Fibroblast of lung (primary cell): ENCODE measurements at places on chromosomes 12 and 14. TPM values are rescaled to one million over a fixed set of nuclear protein-coding genes. Genes with fewer than 3 reads are reported as not detected.

DNA sequence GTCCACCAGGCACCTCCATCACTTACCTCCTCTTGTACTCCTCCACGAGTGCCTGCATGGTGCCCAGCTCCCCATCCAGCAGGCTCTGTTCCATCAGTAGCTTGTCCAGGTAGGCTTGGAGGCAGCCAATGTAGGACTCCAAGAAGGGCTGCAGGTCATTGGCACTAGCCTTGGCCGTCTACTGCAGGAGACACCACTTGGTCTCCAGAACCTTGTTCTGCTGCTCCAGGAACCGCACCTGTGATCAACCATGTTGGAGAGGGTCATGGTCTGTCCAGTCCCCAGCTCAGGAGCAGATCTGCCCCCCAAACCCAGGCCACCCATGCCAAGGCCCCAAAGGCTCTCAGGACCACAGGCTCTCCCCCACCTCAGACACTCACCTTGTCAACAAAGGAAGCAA lies 23.9 kb downstream of the KRT76 start:
- no peak for DNase-seq
- H3K36me3 ChIP-seq: no peaks in the 10 kb centered on the region
- no peaks in the 10 kb centered on the region for H3K27me3 ChIP-seq
- H3K27ac ChIP-seq: no peak overlapping the region

DNA sequence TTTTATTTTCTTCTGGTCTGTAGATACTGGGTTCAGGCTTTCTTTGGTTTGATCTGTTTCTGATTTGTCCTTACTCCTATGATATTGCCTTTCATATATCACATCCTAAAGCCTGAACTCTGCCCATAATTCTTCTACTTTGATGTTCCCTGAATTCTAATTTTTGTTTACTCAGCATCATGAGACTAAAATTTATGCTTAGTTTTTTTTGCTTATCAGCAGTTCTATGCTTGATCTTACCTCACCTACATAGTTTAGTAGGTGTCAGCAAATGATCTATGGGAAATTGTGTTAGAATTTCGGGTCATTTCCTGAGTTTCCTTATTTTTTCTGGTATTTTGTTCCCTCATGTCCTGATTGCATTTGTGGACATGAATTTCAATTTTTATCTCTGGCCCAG lies 94.2 kb downstream of the TMEM117 start:
- H3K36me3 ChIP-seq: no peaks in the 10 kb centered on the region
- no peak overlapping the region for H3K27ac ChIP-seq
- no peak overlapping the region for H3K4me3 ChIP-seq
- H3K27me3 ChIP-seq: no peaks in the 10 kb centered on the region
- no peak for DNase-seq

DNA sequence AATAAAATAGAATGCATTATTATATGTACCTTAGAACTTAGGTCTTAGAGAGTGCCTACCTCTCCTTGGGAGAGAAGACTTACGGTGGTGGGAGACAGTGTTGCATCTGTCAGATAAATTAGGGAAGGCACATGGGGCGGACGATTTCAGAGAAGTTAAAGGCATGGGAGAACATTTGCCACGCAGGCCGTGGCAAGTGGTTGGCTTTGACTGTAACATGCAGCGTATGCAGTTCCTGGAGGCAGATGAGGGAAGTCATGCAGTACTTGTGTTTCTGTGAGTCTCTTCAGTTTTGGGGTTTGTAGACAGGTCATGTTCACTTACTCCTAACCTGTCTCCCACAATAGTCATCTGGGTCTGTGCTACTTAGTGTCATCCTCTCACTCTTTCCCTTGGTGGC lies 43.6 kb downstream of the ETV6 start:
- no peaks in the 10 kb centered on the region for H3K4me1 ChIP-seq
- H3K27me3 ChIP-seq: no peaks in the 10 kb centered on the region
- H3K36me3 ChIP-seq: no peaks in the 10 kb centered on the region
- H3K27ac ChIP-seq: no peak overlapping the region

GRCh38 chr14:81235096-81235495 lies 14.3 kb upstream of the GTF2A1 start:
- no peaks in the 10 kb centered on the region for H3K27me3 ChIP-seq
- no peaks in the 10 kb centered on the region for H3K36me3 ChIP-seq
- H3K27ac ChIP-seq: no peak overlapping the region

GRCh38 chr12:6540181-6540877 lies 6.0 kb downstream of the GAPDH start:
- H3K27ac ChIP-seq: peak overlapping the region; percentile 81
- peak; percentile 95 for DNase-seq
- no peaks in the 10 kb centered on the region for H3K27me3 ChIP-seq
- peaks cover 19% of the 10 kb centered on the region for H3K4me1 ChIP-seq

- H3K27ac ChIP-seq: no peak overlapping the region
- H3K36me3 ChIP-seq: no peaks in the 10 kb centered on the region
- no peak for DNase-seq
- H3K4me1 ChIP-seq: no peaks in the 10 kb centered on the region
- H3K27me3 ChIP-seq: no peaks in the 10 kb centered on the region
These were observed 269.4 kb upstream of the CCDC196 start for GRCh38 chr14:66216763-66217162.

GRCh38 chr12:13584541-13584940 lies 388.0 kb downstream of the EMP1 start:
- H3K4me3 ChIP-seq: no peak overlapping the region
- DNase-seq: no peak
- H3K27ac ChIP-seq: no peak overlapping the region
- H3K36me3 ChIP-seq: no peaks in the 10 kb centered on the region
- no peaks in the 10 kb centered on the region for H3K27me3 ChIP-seq
- no peaks in the 10 kb centered on the region for H3K4me1 ChIP-seq

GRCh38 chr12:6374028-6374785 lies 1.2 kb downstream of the SCNN1A start:
- H3K4me3 ChIP-seq: no peak overlapping the region
- H3K4me1 ChIP-seq: peaks cover 20% of the 10 kb centered on the region
- H3K27ac ChIP-seq: no peak overlapping the region
- H3K27me3 ChIP-seq: no peaks in the 10 kb centered on the region

GRCh38 chr14:96565811-96566210 lies 63.6 kb downstream of the PAPOLA start:
- no peak overlapping the region for H3K4me3 ChIP-seq
- no peaks in the 10 kb centered on the region for H3K4me1 ChIP-seq
- no peak for DNase-seq
- peaks cover 3% of the 10 kb centered on the region for H3K36me3 ChIP-seq
- H3K27me3 ChIP-seq: no peaks in the 10 kb centered on the region
- H3K27ac ChIP-seq: no peak overlapping the region

DNA sequence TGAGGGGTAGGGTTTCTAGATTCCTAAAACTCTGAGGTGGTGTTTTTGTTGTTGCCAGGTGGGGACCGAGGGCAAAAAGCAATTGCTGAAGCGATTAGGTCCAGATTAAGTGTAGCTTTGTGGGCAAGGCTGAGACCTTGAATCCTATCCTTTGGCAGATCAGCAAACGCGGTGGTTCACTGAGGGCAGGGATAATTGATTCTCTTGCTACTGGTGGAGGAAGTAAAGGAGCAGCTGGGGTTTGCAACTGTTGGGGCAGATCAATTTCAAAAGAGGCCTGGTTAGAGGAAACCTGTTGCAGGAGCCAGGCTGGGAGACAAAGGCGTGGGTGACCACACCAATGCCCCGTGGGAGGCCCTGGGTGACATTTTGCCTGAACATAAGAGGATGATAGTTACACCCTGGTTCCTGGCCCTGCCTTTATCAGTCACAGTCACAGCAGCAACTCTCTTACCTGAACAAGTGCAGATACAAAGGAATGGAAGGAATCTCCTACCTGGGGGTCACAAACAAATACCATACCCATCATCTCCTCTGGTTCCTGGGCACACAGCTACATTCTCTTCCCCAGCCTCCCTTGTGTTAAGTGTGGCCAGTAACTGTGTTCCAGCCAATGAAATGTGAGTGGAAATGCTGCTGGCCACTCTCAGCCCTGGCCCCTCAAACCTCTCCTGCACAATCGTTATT lies 43.3 kb upstream of the RASSF3 start:
- H3K36me3 ChIP-seq: no peaks in the 10 kb centered on the region
- no peak overlapping the region for H3K4me3 ChIP-seq
- H3K27me3 ChIP-seq: no peaks in the 10 kb centered on the region
- H3K4me1 ChIP-seq: no peaks in the 10 kb centered on the region
- no peak overlapping the region for H3K27ac ChIP-seq

- no peaks in the 10 kb centered on the region for H3K36me3 ChIP-seq
- no peak overlapping the region for H3K27ac ChIP-seq
- no peaks in the 10 kb centered on the region for H3K27me3 ChIP-seq
These were observed 2.9 kb downstream of the IFNG start for GRCh38 chr12:68156636-68157035.

GRCh38 chr12:113052326-113052725 lies 4.2 kb upstream of the DTX1 start:
- peaks cover 9% of the 10 kb centered on the region for H3K27me3 ChIP-seq
- no peak overlapping the region for H3K27ac ChIP-seq
- H3K36me3 ChIP-seq: no peaks in the 10 kb centered on the region
- H3K4me1 ChIP-seq: no peaks in the 10 kb centered on the region
- H3K4me3 ChIP-seq: no peak overlapping the region
- no peak for DNase-seq

DNA sequence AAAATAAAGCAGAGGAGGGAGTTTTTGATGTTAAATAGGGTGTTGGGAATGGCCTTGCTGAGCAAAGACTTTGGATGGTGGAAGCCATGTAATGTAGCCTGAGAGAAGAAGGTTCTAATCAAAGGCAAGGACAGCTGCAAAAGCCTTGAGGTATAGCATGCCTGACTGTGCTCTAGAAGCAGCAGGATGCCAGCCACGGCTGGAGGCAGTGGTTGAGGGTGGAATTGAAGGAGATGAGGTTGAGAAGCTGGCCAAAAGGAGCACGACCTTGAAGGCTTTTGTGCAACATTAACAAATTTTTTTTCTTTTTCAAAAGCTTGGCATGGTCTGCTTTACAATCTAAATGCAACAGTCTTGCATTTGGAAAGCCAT lies 42.3 kb upstream of the CSRP2 start:
- no peaks in the 10 kb centered on the region for H3K27me3 ChIP-seq
- H3K36me3 ChIP-seq: no peaks in the 10 kb centered on the region
- H3K27ac ChIP-seq: no peak overlapping the region
- H3K4me1 ChIP-seq: peaks cover 3% of the 10 kb centered on the region

GRCh38 chr12:30691122-30691879 lies 4.4 kb downstream of the IPO8 start:
- H3K27me3 ChIP-seq: no peaks in the 10 kb centered on the region
- DNase-seq: peak; percentile 79
- H3K4me3 ChIP-seq: no peak overlapping the region
- no peaks in the 10 kb centered on the region for H3K36me3 ChIP-seq
- peaks cover 3% of the 10 kb centered on the region for H3K4me1 ChIP-seq

GRCh38 chr12:6363330-6364043 lies 11.9 kb downstream of the SCNN1A start:
- no peaks in the 10 kb centered on the region for H3K36me3 ChIP-seq
- H3K4me1 ChIP-seq: peaks cover 2% of the 10 kb centered on the region
- no peaks in the 10 kb centered on the region for H3K27me3 ChIP-seq
- no peak overlapping the region for H3K27ac ChIP-seq

GRCh38 chr14:26339381-26339780 lies 258.5 kb downstream of the NOVA1 start:
- no peak overlapping the region for H3K4me3 ChIP-seq
- H3K36me3 ChIP-seq: no peaks in the 10 kb centered on the region
- H3K27me3 ChIP-seq: no peaks in the 10 kb centered on the region
- no peak overlapping the region for H3K27ac ChIP-seq
- H3K4me1 ChIP-seq: no peaks in the 10 kb centered on the region

- H3K36me3 ChIP-seq: no peaks in the 10 kb centered on the region
- H3K27ac ChIP-seq: no peak overlapping the region
- no peak overlapping the region for H3K4me3 ChIP-seq
- no peaks in the 10 kb centered on the region for H3K4me1 ChIP-seq
- no peaks in the 10 kb centered on the region for H3K27me3 ChIP-seq
These were observed 137.0 kb downstream of the PTPN11 start for GRCh38 chr12:112555621-112556233.

- no peaks in the 10 kb centered on the region for H3K27me3 ChIP-seq
- H3K27ac ChIP-seq: no peak overlapping the region
- DNase-seq: no peak
- H3K36me3 ChIP-seq: no peaks in the 10 kb centered on the region
- no peaks in the 10 kb centered on the region for H3K4me1 ChIP-seq
These were observed 10.3 kb downstream of the GPR68 start for GRCh38 chr14:91233936-91234790.

- no peak for DNase-seq
- H3K36me3 ChIP-seq: peaks cover 8% of the 10 kb centered on the region
- no peaks in the 10 kb centered on the region for H3K27me3 ChIP-seq
- no peaks in the 10 kb centered on the region for H3K4me1 ChIP-seq
These were observed 18.4 kb downstream of the ZFC3H1 start for GRCh38 chr12:71645268-71645667.

- H3K36me3 ChIP-seq: no peaks in the 10 kb centered on the region
- H3K4me3 ChIP-seq: no peak overlapping the region
- H3K4me1 ChIP-seq: no peaks in the 10 kb centered on the region
- no peaks in the 10 kb centered on the region for H3K27me3 ChIP-seq
These were observed 1.0 kb upstream of the KRAS start for GRCh38 chr12:25251769-25252168.

- no peak overlapping the region for H3K4me3 ChIP-seq
- no peaks in the 10 kb centered on the region for H3K27me3 ChIP-seq
- no peak for DNase-seq
- no peaks in the 10 kb centered on the region for H3K36me3 ChIP-seq
These were observed 5.9 kb upstream of the BHLHE41 start for GRCh38 chr12:26130728-26131127.

DNA sequence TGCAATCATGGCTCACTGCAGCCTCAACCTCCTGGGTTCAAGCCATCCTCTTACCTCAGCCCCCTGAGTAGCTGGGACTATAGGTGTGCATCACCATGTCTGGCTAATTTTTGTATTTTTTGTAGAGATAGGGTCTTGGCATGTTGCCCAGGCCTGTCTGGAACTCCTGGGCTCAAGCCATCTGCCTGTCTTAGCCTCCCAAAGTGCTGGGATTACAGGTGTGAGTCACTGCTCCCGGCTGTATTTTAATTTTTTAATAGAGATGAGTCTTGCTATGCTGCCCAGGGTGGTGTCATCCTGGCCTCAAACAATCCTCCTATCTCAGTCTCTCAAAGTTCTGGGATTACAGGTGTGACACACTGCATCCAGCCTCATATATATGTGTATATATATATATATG lies 31.7 kb upstream of the GPRC5A start:
- peaks cover 2% of the 10 kb centered on the region for H3K36me3 ChIP-seq
- H3K27me3 ChIP-seq: no peaks in the 10 kb centered on the region
- no peak overlapping the region for H3K27ac ChIP-seq
- H3K4me3 ChIP-seq: no peak overlapping the region

CFAP251 gene
- total RNA-seq: 3.9 and 7.9 TPM in 2 replicates

KRT3 gene
- not detected in 2 replicates for total RNA-seq

IL26 gene
- total RNA-seq: 0.26 TPM in 1 of 2 replicates, not detected in the other

VRTN gene
- total RNA-seq: not detected in 2 replicates

PRPH gene
- 0.26 and 0.50 TPM in 2 replicates for total RNA-seq

AQP2 gene
- total RNA-seq: not detected in 2 replicates

CRACR2A gene
- total RNA-seq: 3.3 and 5.8 TPM in 2 replicates
